CD4-positive, CD25-positive, alpha-beta regulatory T cell (primary cell): ENCODE measurements at places on chromosomes 12 and 14. TPM values are rescaled to one million over a fixed set of nuclear protein-coding genes. Genes with fewer than 3 reads are reported as not detected.
A peak's percentile ranks its signal among the peaks of the same experiment; 100 is the strongest.

GRCh38 chr12:123337070-123337469 is 27.6 kb downstream of the SBNO1 start:
- no peak overlapping the region for H3K4me3 ChIP-seq
- H3K36me3 ChIP-seq = peaks cover 70% of the 10 kb centered on the region
- H3K4me1 ChIP-seq = no peaks in the 10 kb centered on the region
- H3K27me3 ChIP-seq = no peaks in the 10 kb centered on the region
- H3K27ac ChIP-seq = no peak overlapping the region

DNA sequence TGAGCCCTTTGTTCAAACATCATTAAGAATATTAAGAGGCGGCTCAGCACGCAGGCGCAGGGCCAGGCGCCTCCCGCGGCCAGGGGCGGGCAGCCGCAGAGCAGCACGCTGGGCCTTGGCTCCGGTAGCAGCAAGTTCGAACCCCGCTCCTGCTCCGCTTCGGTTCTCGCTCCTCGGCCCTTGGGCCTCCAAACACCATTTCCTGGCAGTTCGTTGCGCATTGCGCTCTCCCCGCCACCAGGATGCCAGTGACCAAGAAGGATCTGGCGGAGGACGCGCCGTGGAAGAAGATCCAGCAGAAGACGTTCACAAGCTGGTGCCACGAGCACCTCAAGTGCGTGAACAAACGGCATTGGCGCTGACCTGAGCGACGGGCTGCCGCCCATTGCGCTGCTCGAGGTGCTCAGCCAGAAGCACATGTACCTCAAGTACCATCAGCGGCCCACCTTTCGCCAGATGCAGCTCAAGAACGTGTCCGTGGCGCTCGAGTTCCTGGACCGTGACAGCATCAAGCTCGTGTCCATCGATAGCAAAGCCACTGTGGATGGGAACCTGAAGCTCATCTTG is 6.9 kb upstream of the ACVRL1 start:
- H3K36me3 ChIP-seq = no peaks in the 10 kb centered on the region
- H3K27ac ChIP-seq = no peak overlapping the region
- H3K4me3 ChIP-seq = no peak overlapping the region
- no peak for DNase-seq

GRCh38 chr12:20424841-20425240 is 56.5 kb downstream of the PDE3A start:
- DNase-seq = no peak
- H3K36me3 ChIP-seq = no peaks in the 10 kb centered on the region
- H3K4me3 ChIP-seq = no peak overlapping the region
- H3K4me1 ChIP-seq = no peaks in the 10 kb centered on the region
- no peak overlapping the region for H3K27ac ChIP-seq
- H3K27me3 ChIP-seq = no peaks in the 10 kb centered on the region

DNA sequence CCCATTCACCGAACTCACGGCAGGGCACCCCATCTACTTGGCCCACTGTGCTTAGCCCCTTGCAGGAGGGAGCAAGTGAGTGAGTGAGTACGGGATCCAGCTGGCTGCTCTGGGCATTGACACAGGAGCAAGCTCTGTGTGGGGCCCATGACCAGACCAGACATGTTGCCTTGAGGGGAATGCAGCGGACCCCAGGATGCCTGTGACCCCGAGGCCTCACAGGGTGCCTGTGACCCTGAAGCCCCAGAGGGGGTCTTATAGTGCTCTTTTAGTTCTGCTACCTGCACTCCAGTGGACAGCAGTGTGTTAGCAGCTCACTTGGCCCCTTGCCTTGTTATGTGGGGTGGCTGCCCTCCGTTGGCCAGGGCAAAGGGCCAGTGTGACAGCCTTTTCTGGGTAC is 255.8 kb downstream of the ETNK1 start:
- DNase-seq = no peak
- no peak overlapping the region for H3K4me3 ChIP-seq
- no peaks in the 10 kb centered on the region for H3K36me3 ChIP-seq
- no peak overlapping the region for H3K27ac ChIP-seq

The GNB3 gene
- total RNA-seq = not detected

The SMCO3 gene
- total RNA-seq = not detected

DNA sequence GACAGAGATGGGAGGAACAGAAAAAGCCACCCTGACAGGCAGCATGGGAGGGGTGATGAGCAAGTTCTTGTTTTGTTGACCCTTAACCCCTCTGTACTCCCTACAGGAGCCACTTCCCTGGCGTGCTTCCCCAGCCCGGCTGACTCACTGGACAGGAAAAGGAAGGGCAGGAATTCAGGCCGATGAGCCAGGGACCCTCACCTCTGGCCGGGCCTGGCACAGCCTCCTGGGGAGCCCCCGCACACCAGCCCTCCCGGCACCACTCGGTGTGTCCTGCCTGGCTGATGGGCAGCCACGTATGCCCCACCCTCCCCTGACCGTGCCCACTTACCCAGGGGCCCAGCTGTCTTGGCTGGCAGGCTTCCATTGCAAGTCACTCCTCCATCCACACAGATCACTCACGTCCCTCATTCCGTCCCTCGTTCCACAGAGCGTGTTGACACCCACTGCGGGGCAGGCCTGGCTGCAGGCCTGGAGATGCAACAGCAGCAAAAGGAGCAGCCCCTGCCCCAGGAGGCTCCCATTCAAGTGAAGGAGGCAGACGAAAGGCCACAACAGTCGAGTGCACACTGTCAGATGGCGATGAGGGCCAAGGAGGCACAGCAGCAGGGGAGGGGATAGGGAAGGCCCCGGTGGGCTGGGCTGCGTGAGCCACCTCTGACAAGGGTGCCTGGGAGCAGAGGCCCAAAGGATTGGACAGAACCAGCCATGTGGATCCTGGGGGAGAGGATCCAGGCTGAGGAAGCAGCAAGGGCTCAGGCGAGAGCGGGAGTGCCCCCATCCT is 19.7 kb upstream of the CD9 start:
- H3K4me3 ChIP-seq = no peak overlapping the region
- H3K4me1 ChIP-seq = no peaks in the 10 kb centered on the region
- no peak for DNase-seq
- no peaks in the 10 kb centered on the region for H3K36me3 ChIP-seq
- H3K27ac ChIP-seq = no peak overlapping the region

- peaks cover 23% of the 10 kb centered on the region for H3K4me1 ChIP-seq
- H3K4me3 ChIP-seq = peak overlapping the region; percentile 64
- H3K36me3 ChIP-seq = no peaks in the 10 kb centered on the region
- peaks cover 25% of the 10 kb centered on the region for H3K27me3 ChIP-seq
- DNase-seq = peak; percentile 17
Observed at GRCh38 chr14:51095854-51096823, 1.2 kb upstream of the TRIM9 start.

The ZFHX2 gene
- 0.42 TPM for total RNA-seq
